Vagina (tissue), 2 donors: ENCODE measurements at places on chromosomes 16 and 17.

- no peak overlapping the region for H3K4me3 ChIP-seq
- no peaks in the 10 kb centered on the region for H3K27me3 ChIP-seq
- peaks cover 13% of the 10 kb centered on the region for H3K36me3 ChIP-seq
- H3K27ac ChIP-seq = no peak overlapping the region
- no peak for DNase-seq
Measured at GRCh38 chr16:3143598-3144320, 8.9 kb downstream of the ZNF213 start.

- H3K36me3 ChIP-seq = no peaks in the 10 kb centered on the region
- no peak overlapping the region for H3K4me3 ChIP-seq
- H3K27me3 ChIP-seq = no peaks in the 10 kb centered on the region
- no peak for DNase-seq
- no peak overlapping the region for H3K27ac ChIP-seq
Measured at GRCh38 chr16:49952386-49952785, 72.6 kb upstream of the CNEP1R1 start.

DNA sequence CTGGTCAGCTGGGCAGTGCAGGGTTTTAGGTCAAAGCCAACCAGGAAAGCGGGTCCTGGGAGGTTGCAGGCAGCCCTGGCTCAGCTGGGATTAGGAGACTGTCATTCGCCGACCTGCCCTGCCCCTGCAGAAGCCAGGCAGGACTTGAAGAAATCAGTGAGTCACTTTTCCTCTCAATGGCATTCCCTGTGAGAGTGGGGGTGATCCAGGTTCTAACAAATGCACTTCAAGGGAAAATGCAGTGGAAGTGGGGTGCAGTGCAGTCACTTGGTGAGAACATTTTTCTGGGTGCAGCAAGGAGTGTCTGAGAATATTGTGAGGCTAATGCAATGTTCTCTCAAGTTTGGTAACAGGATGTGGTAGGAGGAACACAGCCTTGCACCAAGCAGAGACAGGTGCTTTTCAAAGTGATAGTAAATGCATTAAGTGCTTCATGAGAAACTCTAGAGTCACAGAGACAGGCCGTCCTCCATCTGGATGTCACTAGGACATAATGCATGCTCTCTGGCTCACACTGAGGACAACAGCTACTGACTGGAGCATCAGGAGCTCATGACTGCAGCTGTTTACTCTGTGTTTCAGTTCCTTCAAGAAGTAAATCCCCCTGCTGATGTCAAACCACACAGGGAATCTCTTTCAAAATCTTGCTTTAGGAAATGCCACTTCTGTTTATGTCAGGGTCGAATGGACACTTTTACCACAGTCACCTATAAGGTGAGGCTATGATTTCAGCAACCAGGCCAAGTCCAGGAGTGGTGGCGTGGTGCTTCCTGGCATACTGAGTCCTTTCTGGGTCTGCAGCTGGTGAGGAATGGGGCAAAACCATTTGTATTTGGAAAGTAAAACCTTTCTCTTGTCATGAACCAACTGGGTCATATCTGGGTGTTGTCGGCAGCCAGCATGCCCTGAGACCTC, 16.7 kb downstream of the CDK5R1 start:
- no peaks in the 10 kb centered on the region for H3K27me3 ChIP-seq
- peak overlapping the region; percentile 18 for H3K27ac ChIP-seq
- no peaks in the 10 kb centered on the region for H3K36me3 ChIP-seq
- DNase-seq = no peak
- peaks cover 9% of the 10 kb centered on the region for H3K4me1 ChIP-seq

DNA sequence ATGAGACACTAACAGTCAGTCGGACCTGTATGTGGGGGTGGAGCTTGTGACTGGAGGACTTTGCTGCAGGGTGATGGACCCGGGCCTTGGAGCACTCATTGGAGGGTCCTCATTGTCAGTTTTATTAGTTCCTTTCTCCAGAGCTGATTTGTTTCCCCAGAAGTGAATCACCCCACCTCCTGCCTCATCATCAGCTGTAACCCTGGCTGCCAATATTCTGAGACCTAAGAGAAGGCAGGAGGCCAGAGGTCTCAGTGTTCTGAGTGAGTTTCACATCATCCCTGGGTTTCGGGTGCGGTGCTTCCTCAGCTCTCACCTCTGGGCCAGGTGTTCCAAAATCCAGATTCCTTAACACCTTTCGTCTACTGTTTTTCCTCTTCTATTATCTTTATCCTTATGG, 49.9 kb upstream of the KIFC3 start:
- H3K27ac ChIP-seq = no peak overlapping the region
- DNase-seq = no peak
- H3K36me3 ChIP-seq = no peaks in the 10 kb centered on the region

- DNase-seq = no peak
- no peak overlapping the region for H3K27ac ChIP-seq
- H3K36me3 ChIP-seq = no peaks in the 10 kb centered on the region
- H3K4me3 ChIP-seq = no peak overlapping the region
- no peaks in the 10 kb centered on the region for H3K27me3 ChIP-seq
Measured at GRCh38 chr16:30521873-30522641, 4.3 kb downstream of the ZNF768 start.

DNA sequence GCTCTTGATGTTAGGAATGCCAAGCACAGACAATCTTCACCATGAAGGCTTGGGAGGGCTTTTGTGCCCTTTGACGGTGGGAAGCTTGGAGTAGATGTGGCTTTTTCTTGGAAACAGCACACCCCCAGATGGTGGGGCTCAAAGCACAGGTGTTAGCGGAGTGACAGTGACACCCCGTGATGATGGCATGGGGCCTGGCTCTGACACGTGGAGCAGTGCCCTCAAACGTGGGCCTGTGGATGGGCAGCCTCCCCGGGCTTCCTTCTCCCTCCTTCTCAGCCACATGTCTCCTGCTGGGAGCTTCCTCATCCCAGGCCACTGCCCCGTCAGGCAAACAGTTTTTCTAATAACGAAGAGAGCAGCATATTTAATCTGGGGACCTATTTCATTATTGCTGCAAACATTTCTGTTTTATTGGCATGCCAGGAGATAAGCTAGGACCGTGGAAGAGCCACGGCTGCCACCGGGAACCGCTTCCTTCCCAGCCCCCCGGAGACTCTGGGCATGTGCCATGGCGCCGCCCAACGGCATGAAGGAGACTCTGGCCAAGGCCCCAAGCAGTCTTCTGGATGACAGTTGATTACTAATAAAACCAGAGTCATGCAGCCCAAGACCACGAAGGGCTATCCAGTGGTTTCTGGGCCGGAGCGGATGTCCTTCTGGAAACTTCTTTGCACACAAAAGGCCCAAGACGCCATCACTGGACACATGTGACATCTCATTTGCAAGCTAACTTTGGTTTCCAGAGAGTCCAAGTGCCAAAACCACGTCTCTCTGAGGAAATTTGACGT, 280.3 kb upstream of the FOXF1 start:
- H3K27me3 ChIP-seq = no peaks in the 10 kb centered on the region
- no peak overlapping the region for H3K4me3 ChIP-seq
- no peak overlapping the region for H3K27ac ChIP-seq
- DNase-seq = no peak
- H3K36me3 ChIP-seq = no peaks in the 10 kb centered on the region
- no peaks in the 10 kb centered on the region for H3K4me1 ChIP-seq

DNA sequence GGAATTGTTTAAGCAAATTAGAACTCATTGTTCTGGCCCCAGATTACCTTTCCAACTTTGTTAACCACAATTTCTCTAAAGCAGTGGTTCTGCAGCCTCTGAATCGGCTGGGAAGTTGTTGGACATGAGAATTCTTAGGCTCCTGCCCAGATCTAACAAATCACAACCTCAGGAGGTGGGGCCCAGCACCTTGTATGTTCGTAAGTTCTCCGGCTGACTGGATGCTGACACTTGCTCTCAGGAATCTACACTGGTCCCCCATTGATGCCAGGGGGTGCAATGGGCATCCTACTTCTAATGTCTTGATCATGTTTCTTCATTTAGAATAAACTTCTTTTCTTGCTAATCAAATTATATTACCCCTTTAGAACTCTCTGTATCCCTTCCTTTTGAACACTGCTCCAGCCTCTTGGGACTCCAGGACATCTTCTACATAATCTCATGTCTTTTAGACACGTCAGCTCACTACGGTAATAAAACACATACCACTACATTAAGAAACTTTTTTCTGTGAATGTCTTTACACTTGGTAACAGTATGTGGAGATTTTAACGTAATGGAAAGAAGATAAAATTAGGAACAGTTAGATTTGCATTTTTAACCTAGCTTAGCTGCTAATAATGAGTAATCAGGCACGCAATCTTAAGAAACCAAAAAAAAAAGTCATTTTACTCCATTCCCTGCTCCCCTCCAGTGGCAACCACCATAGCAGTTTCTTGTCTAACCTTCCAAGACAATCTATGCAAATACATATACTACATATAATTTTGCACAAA, 143.2 kb downstream of the ITFG1 start:
- no peak for DNase-seq
- no peak overlapping the region for H3K4me3 ChIP-seq
- no peak overlapping the region for H3K27ac ChIP-seq
- H3K36me3 ChIP-seq = no peaks in the 10 kb centered on the region
- no peaks in the 10 kb centered on the region for H3K4me1 ChIP-seq

- H3K4me3 ChIP-seq = peak overlapping the region; percentile 67
- peaks cover 20% of the 10 kb centered on the region for H3K4me1 ChIP-seq
- H3K36me3 ChIP-seq = no peaks in the 10 kb centered on the region
- no peaks in the 10 kb centered on the region for H3K27me3 ChIP-seq
Measured at GRCh38 chr17:43367737-43368242, 31.0 kb upstream of the ARL4D start.

DNA sequence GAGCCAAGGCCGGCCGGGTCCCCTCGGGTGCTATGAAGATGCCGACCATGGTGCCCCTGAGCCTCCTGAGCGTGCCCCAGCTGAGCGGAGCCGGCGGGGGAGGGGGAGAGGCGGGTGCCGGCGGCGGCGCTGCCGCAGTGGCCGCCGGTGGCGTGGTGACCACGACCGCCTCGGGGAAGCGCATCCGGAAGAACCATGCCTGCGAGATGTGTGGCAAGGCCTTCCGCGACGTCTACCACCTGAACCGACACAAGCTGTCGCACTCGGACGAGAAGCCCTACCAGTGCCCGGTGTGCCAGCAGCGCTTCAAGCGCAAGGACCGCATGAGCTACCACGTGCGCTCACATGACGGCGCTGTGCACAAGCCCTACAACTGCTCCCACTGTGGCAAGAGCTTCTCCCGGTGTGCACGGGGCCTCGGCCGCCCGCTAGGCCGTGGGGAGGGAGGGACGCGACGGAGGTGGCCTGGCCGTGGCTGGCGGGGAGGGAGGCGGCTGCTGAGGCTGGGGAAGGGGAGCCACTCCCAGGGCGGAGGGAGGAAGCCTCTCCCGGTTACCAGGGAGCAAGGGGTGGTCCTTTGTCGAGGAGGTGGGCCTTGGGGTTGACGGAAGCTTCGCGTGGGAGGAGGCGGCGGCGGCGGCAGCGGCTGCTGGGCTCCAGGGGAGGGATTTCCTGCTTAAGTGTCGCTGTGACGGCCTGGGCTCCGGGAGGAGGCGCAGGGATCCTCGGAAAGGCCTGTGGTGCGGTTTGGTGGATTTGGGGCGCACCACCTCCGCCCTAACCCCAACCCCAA, 1.3 kb downstream of the MAZ start:
- H3K27me3 ChIP-seq = no peaks in the 10 kb centered on the region
- peaks cover 64% of the 10 kb centered on the region for H3K4me1 ChIP-seq
- peak overlapping the region; percentile 54 for H3K4me3 ChIP-seq

- no peak for DNase-seq
- H3K4me3 ChIP-seq = no peak overlapping the region
- peaks cover 35% of the 10 kb centered on the region for H3K4me1 ChIP-seq
- no peaks in the 10 kb centered on the region for H3K36me3 ChIP-seq
Measured at GRCh38 chr16:49661465-49662187, 194.3 kb downstream of the ZNF423 start.

DNA sequence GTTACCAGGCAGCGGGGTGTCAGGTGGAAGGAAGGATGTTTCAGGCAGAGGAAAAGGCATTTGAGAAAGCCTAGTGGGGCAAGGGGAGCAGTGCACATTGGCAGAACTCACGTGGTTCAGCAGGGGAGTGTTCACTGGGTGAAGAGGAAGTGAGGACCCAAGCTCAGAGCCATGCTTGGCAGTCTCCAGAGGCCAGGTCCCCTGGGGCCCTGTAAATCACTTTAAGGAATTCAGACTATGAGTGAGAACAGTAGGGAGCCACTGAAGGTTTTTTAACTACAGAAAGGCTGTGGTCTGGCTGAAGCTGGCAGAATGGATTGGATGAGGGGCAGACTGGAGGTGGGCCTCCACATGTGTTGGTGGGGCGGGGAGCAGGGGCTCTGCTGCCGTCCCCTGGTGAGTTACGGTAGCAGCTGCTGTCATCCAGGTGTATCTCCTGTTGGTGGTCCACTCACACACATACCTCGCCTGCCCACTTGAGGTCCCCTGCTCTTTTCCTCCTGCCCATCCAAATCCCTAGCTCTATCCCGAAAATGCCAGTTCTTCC, 5.1 kb downstream of the CLEC16A start:
- no peaks in the 10 kb centered on the region for H3K27me3 ChIP-seq
- no peak for DNase-seq
- no peak overlapping the region for H3K4me3 ChIP-seq
- peaks cover 57% of the 10 kb centered on the region for H3K4me1 ChIP-seq
- no peaks in the 10 kb centered on the region for H3K36me3 ChIP-seq

GRCh38 chr17:38507921-38508569, 79.8 kb downstream of the ARHGAP23 start:
- H3K27me3 ChIP-seq = no peaks in the 10 kb centered on the region
- no peak overlapping the region for H3K27ac ChIP-seq
- DNase-seq = no peak
- peaks cover 29% of the 10 kb centered on the region for H3K36me3 ChIP-seq

- H3K4me3 ChIP-seq = no peak overlapping the region
- no peaks in the 10 kb centered on the region for H3K36me3 ChIP-seq
- H3K4me1 ChIP-seq = no peaks in the 10 kb centered on the region
- no peaks in the 10 kb centered on the region for H3K27me3 ChIP-seq
- no peak for DNase-seq
- no peak overlapping the region for H3K27ac ChIP-seq
Measured at GRCh38 chr16:51193879-51194278, 42.8 kb upstream of the SALL1 start.

GRCh38 chr17:31273516-31273915, 23.5 kb downstream of the OMG start:
- no peaks in the 10 kb centered on the region for H3K27me3 ChIP-seq
- peaks cover 31% of the 10 kb centered on the region for H3K4me1 ChIP-seq
- H3K4me3 ChIP-seq = no peak overlapping the region
- no peak overlapping the region for H3K27ac ChIP-seq

- H3K4me3 ChIP-seq = no peak overlapping the region
- no peaks in the 10 kb centered on the region for H3K27me3 ChIP-seq
- H3K36me3 ChIP-seq = no peaks in the 10 kb centered on the region
- H3K27ac ChIP-seq = no peak overlapping the region
- DNase-seq = no peak
Measured at GRCh38 chr17:17079761-17080160, 37.5 kb downstream of the MPRIP start.
